T-helper 17 cell (primary cell): ENCODE measurements at places on chromosomes 7 and 10.

DNA sequence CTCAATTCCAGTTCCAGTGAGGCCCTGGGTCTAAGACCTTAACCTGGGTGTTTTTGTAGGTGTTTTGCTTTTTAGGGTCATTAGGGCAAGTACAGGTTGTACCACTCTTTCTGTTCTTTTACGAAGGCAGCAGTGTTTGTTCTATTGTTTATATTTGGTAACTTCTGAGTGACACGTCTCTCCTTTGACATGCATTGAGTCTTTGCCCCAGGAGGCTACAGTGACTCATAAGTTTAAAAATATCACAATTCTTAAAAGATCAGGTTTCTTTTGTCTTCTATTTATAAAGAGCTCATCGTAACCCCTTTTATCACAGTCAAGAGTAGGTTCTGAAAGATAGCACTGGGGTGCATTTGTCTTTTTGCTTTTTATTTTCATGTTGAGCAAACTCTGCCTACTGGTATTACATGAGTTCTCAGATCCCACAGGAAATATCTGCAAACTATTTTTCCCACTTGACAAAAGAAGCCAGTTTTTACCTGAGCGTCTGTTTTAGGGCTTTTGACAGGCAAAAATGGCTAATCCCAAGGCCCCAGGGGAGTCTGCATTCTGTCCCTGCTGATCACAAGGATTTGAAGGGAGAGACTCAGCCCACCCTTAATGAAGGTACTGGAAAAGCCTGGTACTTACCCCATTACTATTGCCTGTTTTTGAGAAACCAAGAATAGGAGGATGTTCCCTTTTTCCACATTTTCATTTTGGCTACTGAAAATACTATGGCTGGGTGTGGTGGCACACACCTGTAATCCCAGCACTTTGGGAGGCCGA, 7.9 kb downstream of the NUDT13 start:
- no peak for DNase-seq

DNA sequence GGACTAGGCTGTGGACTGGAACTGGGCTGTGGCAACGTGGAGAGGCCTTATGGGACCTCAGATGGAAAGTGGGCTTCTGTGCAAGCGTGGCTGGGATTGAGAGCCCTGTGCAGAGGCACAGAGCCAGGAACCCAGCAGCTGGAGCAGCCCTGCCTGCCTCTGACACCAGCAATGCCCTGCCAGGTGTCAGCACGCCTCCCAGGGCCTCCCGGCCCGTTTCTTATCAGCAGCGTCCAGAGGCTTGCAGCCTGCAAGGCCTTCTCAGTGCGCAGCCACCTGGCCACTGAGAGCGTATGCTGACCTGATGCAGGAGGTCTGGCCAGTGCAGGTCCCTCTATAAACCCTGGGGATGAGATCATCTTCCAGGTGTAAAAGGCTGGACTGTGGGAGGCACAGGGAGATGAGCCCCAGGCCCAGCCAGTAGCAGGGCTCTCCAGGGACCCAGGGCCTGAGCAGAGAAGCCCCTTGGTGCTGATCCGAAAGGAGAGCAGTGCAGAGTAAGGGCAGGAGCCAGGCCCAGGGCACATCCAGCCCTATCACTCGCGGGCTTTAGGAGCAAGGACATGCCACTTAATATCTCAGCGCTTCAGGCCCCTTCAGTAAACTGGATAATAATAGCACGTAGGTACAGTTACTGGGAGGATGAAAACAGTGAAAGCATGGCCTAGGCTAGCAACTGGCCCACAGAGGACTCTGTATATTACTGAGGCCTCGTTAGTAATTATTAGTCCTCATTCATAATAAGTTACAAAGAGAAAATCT, 38.8 kb upstream of the ANTXRL start:
- no peak for DNase-seq

- DNase-seq: no peak
These were observed 216.7 kb upstream of the KLF14 start for GRCh38 chr7:130950741-130951140.

DNA sequence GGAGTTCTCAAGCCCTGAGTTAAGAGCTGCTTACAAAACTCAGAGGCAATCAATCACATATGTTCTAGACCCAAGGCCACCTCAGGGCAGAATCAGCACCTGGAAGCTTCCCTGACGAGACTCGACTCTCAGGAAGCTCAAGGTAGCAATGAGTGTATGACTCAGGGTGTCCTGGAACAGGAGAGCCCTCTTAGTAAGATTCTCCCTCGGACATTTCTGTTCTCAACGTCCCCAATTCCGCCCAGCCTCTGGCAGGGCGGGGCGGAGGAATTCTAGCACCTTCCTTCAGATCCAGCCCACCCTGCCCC, 39.6 kb upstream of the PROSER2 start:
- DNase-seq: no peak

- no peak for DNase-seq
These were observed 86.8 kb downstream of the MPLKIP start for GRCh38 chr7:40047661-40048060.

DNA sequence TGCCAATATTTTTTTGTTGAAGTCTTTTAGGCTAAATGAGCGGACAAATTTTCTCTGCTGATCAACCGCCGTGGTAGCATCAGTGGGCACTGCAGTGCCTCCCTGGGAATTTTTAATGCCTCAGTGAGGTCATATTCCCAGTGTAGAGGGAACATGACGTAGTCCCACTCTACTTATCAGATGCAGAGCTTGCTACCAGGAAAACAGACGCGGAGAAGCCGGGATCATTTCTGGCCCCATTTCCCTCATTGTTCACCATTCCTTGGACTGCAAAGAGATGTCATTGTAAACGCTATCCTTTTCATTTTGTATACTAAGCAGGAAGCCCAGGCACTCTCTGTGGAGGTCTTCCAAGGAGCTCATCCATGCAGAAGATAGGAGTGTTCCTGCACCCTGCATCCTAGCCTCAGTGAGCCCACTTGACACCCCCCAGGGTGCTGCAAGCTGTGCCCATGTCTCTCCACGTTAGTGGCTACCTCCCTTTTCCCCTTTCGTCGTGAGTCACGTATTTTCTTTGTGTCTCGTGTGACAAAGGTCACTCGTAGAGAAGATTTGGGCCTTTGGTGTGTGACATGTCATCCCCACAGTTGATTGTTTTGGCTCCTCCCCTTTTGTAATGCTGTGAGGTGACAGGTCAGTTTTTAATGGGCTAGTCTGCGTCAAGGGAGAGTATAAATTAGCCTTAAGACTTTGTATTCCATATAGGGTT, 145.5 kb downstream of the TCF7L2 start:
- DNase-seq: no peak

DNA sequence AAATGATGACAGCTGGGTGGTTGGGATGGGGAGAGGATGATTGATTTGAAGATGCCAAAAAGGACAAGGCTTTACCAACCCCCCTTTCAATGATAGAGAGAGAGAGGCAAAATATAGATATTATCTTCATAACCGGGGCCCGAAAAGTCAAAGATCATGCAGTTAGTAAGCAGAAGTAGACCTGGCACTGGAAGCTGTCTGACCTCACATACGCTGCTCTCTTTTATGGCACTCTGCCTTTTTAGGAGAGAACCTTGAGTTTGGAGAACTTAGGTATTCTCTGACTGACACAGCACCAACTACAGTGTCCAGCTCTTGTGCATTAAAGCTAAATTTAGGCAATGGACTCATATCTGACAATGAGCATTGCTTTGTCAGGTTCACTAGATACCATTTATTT, 30.7 kb downstream of the CNNM2 start:
- no peak for DNase-seq

DNA sequence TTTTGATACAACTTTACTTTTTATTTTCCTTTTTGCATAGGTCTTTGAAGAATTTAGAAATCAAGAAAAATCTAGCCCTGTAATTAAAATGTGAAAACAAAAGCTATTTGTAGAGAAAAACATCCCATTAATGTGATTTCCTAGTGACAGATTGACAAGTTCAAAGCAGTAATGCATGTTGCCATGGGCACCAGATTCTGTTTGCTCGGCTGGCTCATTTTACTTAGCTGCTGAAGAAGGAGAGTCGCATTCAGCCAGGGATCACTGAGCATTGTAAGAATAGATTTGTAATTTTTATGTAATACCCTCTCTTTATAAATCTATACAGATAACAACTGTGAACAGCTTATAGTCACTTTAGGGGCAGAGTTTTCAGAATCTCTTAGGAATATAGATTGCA, 28.5 kb downstream of the DNAJB9 start:
- DNase-seq: no peak

- DNase-seq: no peak
These were observed 113.3 kb downstream of the KCNMA1 start for GRCh38 chr10:77524281-77524711.

DNA sequence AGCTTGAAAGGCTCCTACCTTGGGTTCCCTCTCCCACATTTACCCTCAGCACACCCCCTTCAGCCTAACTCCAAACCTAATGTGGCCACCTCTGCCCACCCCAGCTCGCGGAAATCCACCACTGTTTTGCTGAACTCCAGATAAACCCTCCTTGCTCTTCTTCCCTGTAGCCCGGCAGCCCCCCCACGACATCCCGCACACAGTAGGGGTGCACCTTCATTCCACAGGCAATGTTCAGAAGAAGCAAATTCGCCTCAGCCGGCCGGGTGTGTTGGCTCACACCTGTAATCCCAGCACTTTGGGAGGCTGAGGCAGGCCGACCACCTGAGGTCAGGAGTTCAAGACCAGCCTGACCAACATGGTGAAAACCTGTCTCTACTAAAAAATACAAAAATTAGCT, 17.4 kb downstream of the CTBP2 start:
- DNase-seq: no peak

DNA sequence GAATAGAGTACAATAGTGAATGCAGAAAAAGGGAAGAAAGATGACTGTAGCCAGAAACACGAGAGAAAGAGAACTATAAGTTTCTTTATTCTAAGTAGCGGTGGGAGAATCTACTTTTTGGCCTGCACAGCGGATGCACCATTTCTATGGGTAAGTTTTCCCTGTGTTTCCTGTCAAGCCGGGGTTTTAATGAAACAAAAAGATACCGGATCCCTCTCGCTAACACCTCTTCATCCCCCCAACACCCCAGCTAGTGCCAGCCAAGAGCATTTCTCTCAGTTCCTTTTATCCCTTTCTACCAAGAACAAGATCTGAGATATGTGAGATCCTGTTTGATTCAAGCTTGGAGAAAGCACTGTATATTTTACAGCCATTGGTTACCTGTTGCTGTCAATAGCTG, 14.7 kb downstream of the PTPRZ1 start:
- DNase-seq: no peak

DNA sequence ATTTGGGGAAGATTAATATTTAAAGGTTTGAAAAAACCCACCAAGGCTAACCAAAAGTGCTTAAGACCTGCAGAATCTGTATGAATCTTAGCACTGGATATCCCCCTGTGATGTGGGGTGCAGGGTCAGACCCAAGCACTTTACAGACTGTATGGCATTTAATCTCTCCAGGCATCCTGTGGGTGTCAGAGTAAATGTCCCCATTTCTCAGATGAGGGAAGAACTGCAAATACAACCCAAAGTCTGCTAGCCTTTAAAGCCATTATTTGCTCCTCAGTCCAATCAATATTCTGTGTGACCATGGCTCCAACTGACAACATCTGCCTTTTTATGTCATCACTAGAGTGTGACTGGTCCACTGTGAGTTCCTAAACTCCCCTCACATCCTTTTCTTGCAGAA, 10.0 kb upstream of the MBL2 start:
- DNase-seq: no peak

- DNase-seq: no peak
These were observed 694 bp upstream of the FAS start for GRCh38 chr10:88989824-88990383.

- DNase-seq: no peak
These were observed 134.1 kb upstream of the GDF10 start for GRCh38 chr10:47165711-47166404.

GRCh38 chr7:112383671-112384417, 66.4 kb upstream of the IFRD1 start:
- DNase-seq: no peak

DNA sequence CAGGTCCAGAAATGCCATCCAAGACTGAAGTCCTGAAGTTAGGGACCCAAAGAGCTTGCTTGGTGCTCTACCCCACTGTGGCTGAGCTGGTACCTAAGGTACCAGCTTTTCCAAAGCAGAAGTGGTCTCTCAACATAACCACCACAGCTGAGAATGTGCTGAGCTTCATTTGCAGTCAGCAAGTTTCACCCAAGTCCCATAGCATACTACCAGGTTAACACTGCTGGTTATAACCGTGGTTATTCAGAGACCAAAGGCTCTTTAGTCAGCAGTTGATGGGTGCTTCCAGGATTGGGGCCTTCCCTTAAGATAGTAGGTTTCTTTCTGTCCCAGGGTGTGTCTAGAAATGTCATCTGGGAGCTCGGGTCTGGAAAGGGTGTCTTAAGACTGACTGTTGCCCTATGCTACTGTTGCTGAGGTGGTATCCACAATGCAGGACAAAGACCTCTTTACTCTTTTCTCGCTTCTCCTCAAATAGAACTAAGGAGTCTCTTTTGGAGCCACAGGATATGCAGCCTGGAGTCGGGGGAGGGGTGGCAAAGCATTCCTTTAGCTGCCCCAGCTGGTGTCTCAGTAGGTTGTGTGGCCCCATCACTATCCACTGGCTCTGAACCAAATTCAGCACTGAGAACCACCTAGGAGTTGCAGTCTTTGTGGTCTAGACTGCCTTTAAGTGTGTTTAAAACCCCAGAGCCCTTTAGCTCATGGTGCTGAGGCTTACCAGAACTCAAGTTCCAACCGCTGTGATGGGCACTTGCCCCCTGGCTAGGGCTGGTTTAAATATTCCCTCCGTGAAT, 354.9 kb upstream of the SEMA3C start:
- no peak for DNase-seq
